ENCODE measurements at places on chromosomes 2 and 18. TPM values are rescaled to one million over a fixed set of nuclear protein-coding genes. Genes with fewer than 3 reads are reported as not detected.

Gene GPR35
- polyA plus RNA-seq = not detected

Gene ZNF516
- 1.2 TPM for polyA plus RNA-seq

Gene CXXC1
- 98.6 TPM for polyA plus RNA-seq

Gene CTDP1
- 12.1 TPM for polyA plus RNA-seq

Gene GPR39
- polyA plus RNA-seq = not detected

Gene SLC23A3
- 0.63 TPM for polyA plus RNA-seq

Gene RIT2
- polyA plus RNA-seq = not detected

Gene NAB1
- polyA plus RNA-seq = 3.5 TPM

Gene SPP2
- not detected for polyA plus RNA-seq

Gene MAPK4
- not detected for polyA plus RNA-seq

Gene ANKRD23
- 1.3 TPM for polyA plus RNA-seq

Gene XRCC5
- 234 TPM for polyA plus RNA-seq

Gene ARHGAP15
- polyA plus RNA-seq = 190 TPM

Gene CNDP1
- not detected for polyA plus RNA-seq

Gene B3GNT7
- polyA plus RNA-seq = 3.3 TPM

Gene CNGA3
- not detected for polyA plus RNA-seq

Gene FER1L5
- not detected for polyA plus RNA-seq

Gene OLA1
- 59.7 TPM for polyA plus RNA-seq

Gene RBM44
- 0.11 TPM for polyA plus RNA-seq

Gene SERPINB10
- polyA plus RNA-seq = not detected

Gene EMX1
- not detected for polyA plus RNA-seq

Gene RFTN2
- not detected for polyA plus RNA-seq

All from IgD-negative memory B cell (primary cell).